ENCODE measurements at places on chromosomes 13 and 19. TPM values are rescaled to one million over a fixed set of nuclear protein-coding genes. Genes with fewer than 3 reads are reported as not detected.

DNA sequence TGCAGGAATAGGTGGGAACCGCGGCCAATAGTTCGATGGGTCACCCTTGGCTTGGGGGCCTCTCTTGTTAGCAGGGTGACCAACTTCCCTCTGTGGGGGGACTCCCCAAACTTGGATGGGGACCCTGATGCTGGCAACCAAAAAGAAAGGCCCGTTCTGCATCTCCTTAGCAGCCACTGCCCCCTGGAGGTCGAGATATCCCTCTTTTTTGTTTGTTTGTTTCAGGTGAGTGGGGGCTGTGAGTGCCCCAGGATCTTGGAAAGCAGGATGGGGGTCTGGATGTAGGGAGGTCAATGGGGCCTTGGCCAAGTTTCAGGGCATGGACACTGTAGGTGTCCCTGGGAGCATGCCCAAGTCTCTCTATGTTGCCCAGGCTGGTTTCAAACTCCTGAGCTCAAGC is 7.7 kb upstream of the CRTC1 start:
- DNase-seq, result no peak

The NBEA gene
- polyA plus RNA-seq, result 16.9 TPM

The CLEC4M gene
- polyA plus RNA-seq, result not detected

DNA sequence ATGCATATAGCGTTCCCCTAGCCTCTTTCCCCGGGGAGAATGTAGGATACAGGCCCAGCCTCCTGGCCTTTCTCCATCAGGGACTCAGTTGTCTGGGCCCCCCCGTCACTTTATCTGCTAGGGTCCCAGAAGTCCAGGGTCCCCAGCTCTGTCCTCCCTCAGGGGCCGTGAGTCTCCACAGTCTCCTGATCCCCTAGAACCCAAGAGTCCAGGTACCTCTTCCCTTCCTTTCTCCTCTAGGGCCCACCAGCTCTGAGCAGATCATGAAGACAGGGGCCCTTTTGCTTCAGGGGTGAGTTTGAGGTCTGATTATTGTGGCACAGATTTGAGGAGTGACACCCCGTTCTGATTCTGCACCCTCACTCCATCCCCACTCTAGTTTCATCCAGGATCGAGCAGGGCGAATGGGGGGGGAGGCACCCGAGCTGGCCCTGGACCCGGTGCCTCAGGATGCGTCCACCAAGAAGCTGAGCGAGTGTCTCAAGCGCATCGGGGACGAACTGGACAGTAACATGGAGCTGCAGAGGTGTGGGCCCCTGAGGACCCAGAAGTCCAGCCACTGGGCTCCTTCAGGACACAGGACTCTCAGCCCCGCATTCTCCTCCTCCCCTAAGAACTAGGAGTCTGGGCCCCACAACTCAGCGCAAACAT is 758 bp downstream of the BAX start:
- no peak for DNase-seq

GRCh38 chr19:33449799-33450198 is 71.8 kb downstream of the PEPD start:
- no peak for DNase-seq

The ZNF599 gene
- polyA plus RNA-seq, result 9.0 TPM

DNA sequence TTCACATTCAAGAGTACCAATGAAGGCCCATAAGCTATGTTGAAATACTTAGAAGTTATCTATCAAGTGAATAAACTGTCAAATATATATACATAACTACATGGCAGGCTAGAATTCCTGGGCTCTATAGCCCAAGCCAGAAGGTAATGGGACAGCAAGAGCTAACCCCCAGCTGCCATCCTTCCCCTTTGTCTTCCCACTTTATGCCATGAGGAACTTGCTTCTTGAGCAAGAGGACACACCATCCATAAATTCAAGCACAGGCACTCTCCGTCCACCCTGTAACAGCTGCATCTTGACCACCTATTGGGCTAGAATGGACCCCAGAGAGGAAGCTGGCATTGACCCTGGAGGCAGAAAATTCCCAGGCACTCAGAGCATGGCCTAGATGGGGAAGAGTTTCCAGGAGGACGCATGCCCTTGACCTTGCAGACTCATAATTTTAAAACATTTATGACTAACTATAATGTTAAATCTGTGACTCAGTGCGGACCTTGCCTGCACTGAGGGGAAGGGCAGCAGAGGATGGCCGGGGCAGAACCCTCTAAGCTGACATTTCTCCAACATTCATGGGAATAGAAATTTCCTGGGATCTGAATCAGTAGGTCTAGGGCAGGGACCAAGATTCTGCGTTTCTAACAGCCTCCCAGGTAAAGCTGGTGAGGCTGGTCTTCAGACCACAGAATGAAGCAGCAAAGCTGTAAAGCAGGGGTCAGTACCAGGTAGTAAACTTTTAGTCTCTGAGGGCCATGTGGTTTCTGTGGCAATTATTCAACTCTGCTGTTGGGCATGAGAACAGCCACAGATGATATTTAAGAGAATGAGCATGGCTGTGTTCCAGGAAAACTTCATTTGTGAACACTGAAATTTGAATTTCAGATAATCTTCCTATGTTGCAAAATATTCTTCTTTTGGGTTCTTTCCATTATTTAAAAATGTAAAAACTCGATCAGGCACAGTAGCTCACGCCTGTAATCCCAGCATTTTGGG is 71.4 kb upstream of the CLDN10 start:
- DNase-seq, result no peak

DNA sequence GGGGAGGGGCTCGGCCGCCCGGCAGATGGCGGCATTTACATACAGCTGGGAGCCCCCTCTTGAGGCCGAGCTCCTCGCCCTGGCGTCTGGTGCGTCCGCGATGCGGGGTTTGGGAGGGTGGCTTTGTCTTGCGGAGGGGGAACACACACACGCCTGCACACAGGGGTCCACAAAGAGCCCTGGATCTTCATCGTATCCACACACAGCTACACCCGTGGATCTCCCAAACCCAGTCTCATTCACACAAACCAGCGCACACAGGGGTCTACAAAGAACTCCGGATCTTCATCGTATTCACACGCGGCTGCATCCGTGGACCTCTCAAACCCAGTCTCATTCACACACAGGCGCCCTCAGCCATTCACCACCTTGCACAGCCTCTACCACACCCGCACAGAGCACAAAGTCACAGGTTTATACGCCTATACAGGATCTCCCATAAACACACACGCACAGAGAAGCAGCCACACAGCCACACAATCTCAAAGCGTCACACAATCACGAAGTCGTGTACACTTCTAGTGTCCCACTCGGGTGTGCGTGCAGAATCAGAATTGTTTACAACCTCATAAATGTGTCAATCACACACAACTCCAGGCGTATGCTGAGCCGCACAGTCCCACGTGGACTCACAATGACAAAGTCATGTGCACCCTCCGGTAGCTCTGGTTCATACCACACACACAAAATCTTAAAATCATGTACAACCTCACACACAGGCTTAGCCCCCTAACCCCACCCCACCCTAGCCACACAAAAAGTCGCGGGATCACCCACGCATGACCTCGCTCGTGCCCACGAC is 550 bp upstream of the DLL3 start:
- no peak for DNase-seq

DNA sequence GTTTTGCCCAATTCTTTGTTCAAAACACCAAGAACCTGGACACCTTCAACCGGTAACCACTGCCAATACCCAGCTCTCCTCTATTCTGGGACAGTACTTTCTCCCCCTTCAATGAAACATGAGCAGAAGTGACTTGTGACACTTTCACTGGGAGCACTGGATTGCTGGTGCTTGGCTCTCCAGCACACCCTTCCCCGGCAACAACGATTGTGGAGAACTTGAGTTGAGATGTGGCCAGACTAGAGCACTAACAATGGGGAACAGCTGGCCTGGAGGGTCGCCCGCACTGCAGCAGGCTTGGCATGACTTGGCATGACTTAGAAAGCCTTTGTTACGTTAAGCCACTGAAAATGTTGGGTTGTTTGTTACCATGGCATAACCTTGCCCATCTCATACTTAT is 7.5 kb upstream of the B3GLCT start:
- no peak for DNase-seq

GRCh38 chr13:24178847-24179485 is 18.4 kb downstream of the SPATA13 start:
- DNase-seq, result no peak

- no peak for DNase-seq
These were observed 368 bp downstream of the KCNC3 start for GRCh38 chr19:50328873-50329145.

DNA sequence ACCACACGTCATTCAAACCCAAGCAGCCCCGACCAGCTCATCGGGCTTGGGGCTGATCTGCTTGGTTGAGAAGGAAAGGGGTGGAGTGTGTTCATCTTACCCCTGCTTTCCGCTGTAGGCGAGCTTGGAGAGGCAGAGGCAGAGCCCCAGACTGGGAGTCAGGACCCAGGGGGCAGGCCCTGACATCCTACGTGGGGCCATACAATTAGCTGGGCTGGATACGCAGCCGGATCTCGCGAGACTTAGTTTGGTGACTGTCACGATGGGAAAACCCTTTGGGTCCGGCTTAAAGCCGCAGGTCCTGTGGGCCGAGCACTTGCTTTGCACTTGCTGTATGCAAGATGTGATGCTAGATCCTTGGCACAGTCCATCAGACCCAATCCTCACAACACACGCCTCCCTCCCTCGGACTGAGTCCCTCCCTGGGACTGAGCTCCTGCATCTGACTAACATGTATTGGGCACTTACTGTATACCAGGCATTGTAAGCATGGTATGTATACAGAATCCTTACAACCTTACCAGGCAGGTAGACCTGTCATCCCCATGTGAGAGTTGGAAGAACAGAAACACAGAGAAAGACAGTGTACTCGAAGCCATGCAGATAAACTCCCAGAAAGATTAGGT is 3.7 kb downstream of the CEACAM16 start:
- DNase-seq, result no peak

The LGALS14 gene
- polyA plus RNA-seq, result not detected

DNA sequence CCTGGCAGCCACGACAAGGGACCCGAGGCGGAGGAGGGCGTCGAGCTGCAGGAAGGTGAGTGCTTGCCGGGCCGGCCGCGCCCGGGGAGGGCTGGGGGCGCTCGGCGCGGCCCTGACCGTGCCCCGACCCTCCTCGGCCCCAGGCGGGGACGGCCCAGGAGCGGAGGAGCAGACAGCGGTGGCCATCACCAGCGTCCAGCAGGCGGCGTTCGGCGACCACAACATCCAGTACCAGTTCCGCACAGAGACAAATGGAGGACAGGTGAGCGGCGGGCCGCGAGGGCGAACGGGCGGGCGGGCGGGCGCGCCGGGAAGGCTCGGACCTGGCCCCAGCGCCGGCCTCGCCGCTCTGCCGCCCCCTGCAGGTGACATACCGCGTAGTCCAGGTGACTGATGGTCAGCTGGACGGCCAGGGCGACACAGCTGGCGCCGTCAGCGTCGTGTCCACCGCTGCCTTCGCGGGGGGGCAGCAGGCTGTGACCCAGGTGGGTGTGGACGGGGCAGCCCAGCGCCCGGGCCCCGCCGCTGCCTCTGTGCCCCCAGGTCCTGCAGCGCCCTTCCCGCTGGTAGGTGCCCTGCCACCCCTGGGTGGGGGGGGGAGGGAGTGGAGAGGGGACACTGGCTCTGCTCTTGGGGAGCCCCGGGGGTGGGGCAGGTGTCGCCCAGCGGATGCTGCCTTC is 816 bp downstream of the USF2 start:
- no peak for DNase-seq

DNA sequence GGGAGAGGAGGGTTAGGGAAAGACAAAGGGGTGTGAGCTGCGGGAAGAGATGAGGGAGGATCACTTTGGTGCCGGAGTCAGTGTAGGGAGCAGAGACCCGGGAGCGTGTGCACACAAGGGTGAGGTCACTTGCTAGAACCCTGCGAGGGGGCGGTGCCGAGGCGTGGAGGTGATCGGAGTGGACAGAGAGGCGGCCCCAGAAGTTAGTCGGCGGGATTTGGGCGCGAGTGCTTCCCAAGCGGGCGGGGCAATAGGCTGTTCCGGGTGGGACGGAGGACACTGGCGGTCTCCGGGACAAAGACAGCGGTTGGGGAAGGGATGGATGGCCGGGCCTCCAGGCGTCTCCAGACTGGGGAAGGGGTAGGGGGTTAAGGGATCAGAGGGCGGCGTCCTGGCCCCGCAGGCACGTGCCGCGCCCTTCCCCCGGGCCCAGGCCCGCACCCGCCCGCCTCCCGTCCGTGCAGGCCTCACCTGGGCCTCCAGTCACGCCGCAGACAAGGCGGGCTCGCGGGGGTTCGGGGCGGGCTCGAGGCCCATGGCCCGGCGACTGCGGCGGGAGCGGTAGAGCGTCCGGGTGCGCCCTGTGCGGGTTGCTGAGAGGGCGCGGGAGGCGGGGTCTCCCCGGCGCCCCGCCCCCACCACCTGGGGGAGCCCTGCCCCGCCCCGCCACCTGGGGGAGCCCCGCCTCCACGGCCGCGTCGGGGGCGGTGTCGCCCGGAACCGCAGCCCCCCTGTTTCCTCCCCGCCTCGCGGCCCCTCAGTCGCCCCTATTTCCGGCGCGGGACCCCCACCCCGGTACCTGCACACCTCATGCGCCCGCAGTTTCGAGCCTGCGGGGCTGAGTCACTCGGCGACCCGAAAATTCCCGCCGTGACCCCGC is at the start of gene LPAR2:
TSS of gene LPAR2 (minus strand) at position 600 of the 880 bp plus-strand sequence. CDS start 945 bp downstream, outside the sequence.
- no peak for DNase-seq

- DNase-seq, result no peak
These were observed 1.1 kb downstream of the PPP6R1 start for GRCh38 chr19:55257461-55258420.

- no peak for DNase-seq
These were observed 520 bp downstream of the LGALS4 start for GRCh38 chr19:38812009-38812840.

DNA sequence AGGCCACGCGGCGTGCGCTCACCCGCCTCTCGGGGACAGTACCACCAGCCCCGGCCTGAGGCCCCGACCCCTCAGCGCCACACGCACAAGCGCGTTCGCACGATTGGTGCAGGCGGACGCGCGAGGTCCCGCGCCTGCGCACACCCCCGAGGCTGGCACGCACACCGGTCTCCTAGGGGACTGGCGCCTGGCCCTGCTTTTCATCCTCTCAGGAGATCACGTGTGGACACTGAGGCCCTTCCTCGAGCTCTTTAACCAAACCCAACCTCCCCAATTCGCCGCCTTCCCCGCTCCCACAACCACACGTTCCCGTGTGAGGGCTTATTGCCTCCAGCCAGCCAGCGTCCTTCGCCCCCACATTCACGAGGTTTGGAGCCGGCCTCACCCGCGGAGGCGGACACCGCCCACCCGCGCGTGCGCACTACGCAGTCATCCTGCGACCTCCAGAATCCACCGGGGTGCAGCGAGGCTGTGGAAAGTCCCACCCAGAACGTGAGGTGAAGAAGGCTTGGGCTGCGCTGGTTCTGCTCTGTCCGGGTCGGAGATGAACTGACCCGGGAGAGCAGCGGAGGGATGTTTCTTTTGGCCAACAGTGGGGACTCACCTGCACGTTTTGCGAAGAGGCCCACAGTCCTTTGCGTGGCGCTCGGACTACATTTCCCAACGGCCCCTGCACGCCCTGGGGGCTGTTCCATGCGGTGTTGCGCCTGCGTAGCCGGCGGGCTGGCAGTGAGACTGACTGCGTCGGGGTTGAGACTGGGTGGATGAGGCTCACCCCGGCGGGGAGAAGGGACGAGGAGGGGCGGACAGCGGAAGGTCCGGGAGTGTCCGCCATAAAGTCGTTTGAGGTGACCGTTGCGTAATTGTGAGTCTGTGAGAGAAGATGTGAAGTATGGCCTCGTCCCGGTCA is 539 bp upstream of the ZNF667 start:
- peak; percentile 89 for DNase-seq

The QPCTL gene
- 7.0 TPM for polyA plus RNA-seq

Measured in urinary bladder (tissue), 4 donors.